ENCODE measurements at places on chromosomes 2 and 18. TPM values are rescaled to one million over a fixed set of nuclear protein-coding genes. Genes with fewer than 3 reads are reported as not detected.

- DNase-seq: peak; percentile 96
Measured at GRCh38 chr2:5946225-5947115, 254.3 kb downstream of the SOX11 start.

- peak; percentile 88 for DNase-seq
Measured at GRCh38 chr18:61581578-61582201, 248.5 kb downstream of the CDH20 start.

IL36A gene
- total RNA-seq: not detected

GATA6 gene
- 0.26 TPM for total RNA-seq

- DNase-seq: peak; percentile 69
Measured at GRCh38 chr2:84302513-84303412, 156.3 kb downstream of the SUCLG1 start.

GRCh38 chr2:129760669-129761068, 218.8 kb upstream of the RAB6C start:
- no peak for DNase-seq

- no peak for DNase-seq
Measured at GRCh38 chr18:6397931-6398566, 16.7 kb downstream of the L3MBTL4 start.

DNA sequence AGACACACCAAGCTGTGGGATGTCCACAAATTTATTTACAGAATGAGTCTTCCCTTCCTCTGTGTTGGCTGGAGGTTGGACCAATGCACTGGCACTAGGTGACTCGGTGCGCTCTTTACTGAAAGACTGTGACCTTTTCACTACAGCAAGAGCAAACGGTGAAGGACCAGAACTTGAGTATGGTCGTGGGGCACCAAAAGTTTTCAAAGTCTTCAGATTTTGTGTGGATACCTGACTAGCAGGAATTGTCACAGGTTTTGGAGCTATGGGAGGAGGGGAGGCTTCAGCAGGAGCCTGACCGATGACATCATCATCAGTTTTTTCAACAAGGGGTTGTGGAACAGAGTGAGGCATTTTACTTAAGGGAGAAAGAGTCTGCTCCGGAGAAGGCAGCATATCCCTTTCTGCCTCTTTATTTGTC, 73.0 kb upstream of the GRB14 start:
- no peak for DNase-seq

RND3 gene
- total RNA-seq: 4.0 TPM

DNA sequence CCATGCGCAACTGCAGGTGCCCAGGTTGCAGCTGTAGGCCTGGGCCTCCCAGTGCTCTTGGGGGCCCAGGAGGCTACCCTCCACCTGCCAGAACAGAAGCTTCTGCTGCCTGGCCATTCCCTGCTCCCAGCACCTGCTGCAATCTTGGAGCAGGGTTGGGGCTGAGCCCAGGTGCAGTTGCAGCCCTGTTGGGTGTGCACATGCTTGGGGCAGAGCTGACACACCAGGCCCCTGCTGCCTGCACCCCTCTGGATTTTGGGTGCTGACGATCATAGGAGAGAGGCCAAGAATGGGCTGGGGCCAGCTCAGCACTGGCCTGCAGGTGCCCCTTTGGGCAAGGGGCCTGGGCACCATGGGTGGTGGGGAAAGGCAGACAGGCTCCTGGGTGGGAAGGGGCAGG, 20.5 kb upstream of the SP140L start:
- DNase-seq: no peak

- no peak for DNase-seq
Measured at GRCh38 chr2:109513749-109514588, 99.8 kb downstream of the SEPTIN10 start.

- DNase-seq: peak; percentile 63
Measured at GRCh38 chr18:30527226-30527625, 515.3 kb downstream of the DSC3 start.

RAD51AP2 gene
- total RNA-seq: 1.2 TPM

GTF3C2 gene
- 57.3 TPM for total RNA-seq

DNA sequence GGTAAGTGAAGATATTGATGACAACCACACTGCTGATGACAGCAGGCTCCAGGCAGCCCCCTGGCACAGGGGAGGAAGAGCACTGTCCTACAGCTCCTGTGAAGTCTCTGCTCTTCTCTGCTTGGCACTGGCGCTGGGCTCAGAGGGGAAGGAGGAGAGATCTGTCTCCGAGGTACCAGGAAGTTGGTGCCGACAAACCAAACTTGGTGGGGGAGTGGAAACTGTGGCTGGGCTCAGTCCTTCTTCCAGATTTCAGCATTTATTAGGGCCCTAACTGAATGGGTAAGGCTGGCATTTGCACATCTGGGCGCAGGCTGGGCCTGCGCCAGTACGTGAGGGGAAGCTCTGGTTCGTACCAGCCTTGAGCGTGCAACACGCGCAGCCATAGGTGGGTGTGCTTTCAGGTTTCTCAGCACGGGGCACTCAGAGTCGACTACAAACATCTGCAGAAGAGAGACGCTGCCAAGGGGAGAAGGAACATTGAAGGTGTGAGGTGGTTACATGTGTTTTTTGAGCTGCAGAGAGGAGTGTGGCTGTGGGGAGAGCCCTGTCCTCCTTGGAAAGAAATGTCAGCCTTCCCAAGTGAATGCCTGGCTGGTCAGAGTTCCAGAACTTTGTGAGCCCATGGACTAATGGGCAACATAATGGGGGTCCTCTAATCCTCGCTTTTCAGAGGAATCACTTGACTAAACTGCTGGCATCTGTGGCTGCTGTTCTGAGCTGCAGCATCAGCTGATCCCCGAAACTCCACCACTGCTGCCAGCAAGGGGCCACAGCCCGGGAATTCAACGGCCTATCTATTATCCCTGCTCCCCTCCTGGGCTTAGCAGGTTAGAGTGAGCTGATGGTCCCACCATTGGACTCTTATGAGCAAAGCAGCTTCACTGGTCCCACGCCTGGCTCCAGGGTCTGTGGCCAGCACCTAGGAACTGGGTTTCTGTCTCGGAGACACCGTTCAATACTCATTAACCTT, 55.2 kb upstream of the SEMA4C start:
- no peak for DNase-seq

DNA sequence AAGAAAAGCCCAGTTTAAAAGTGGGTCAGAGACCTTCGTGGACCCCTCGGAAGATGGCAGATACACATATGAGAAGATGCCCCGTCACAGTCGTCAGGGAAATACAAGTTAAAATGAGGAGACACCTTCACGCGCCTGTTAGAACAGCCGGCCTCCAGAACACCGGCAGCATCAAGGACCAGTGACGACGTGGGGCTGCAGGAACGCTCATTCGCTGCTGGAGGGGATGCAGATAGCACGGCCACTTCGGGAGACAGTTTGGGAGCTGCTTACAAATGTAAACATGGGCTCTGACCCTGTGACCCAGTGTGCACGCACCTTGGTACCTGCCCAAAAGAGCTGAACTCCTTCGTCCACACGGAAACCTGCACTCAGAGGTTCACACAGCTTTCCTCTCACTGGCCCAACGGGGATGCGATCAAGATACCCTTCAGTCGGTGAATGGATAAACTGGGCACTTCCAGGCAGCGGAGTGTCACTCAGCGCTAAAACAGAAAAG, 83.7 kb upstream of the CTDP1 start:
- no peak for DNase-seq

CD8B2 gene
- total RNA-seq: not detected

LRRTM1 gene
- total RNA-seq: not detected

DNA sequence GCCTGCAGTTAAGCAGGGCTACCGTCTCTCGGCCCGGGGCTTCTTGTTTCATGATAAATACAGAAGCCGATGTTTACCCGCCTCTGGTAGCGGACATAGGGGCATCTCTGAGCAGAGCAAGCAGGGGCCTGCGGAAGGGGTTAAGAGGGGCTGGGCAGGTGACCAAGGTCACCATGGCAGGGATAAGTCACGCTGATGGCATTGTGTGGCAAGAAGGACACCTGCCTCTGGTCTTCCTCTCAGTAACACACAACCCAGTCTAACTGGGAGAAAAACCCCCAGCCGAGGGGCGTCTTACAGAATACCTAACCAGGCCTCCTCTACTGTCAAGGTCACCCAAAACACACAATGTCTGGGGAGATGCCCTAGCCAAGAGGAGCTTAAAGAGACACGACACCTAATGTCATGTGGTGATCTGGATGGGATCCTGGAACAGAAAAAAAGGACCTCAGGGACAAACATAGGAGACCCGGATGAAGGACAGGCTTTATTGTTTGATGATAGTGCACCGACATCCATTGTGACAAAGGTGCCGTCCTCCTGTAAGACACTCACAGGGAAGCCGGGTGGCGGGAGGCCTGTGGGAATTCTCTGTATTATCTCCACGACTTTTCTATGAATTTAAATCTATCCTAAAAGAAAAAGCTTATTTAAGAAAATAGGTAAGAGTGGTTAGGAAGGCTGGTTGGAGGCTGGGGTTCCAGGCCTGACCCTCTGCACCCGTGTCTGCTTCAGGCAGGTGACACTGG, 24.8 kb downstream of the SH3BP4 start:
- no peak for DNase-seq

DNA sequence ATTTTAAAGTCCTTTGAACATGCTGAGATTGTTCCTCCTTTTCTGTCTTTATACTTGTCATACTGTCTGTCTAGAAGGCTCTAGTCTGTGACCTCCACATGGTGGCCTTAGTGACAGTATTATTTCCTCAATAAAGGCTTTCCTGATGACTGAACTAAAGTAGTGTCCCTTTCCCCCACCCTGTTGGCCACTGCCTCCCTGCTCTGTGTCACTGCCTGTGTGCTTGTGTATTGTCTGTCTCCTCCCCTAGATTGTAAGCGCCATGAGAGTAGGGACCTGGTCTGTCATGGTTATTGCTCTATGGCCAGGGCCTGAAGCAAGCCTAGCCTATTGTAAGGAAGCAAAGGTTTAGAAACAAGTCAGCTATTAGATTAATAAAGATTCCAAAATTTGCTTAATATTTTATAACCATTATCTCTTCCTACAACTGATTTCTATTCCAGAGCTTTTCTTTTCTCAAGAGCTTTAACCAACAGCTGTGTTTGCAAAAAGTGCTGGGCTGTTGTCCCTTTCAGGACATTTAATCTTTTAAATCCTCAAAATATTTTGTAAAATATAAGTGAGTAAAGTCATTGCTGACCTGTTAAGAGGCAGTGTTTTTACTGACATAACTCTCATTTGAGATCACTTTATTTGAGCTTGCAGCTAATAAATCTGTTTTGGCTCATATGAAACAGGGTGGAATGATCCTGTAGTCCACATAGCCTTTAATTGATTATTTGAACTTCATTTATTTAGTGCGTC, 35.5 kb downstream of the DIS3L2 start:
- no peak for DNase-seq

DNA sequence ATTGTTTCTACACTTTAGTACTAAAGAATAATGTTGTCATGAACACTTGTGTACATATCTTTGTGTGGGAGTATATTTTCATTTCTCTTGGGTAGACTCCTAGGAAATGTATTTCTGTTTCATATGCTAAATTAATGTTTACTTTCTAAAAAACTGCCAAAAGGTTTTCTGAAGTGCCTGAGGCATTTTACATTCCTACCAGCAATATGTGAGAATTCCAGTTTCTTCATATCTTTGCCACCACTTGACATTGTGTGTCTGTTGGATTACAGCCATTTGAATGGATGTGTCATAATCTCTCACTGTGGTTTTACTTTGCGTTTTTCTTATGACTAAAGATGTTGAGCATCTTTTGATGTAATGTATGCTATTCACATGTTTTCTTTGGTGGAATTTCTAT, 428.2 kb upstream of the KCNH7 start:
- DNase-seq: no peak

RPRM gene
- total RNA-seq: 0.51 TPM

SERPINB2 gene
- total RNA-seq: not detected
